Muscle of arm (tissue), 14 donors: ENCODE measurements at places on chromosomes 2 and 18. TPM values are rescaled to one million over a fixed set of nuclear protein-coding genes. Genes with fewer than 3 reads are reported as not detected.

The SCG2 gene
- polyA plus RNA-seq, result 0.07 TPM

The PROM2 gene
- 0.76 TPM for polyA plus RNA-seq

The LHCGR gene
- 0.23 TPM for polyA plus RNA-seq

The TOGARAM2 gene
- 2.7 TPM for polyA plus RNA-seq

The NAT8 gene
- polyA plus RNA-seq, result 0.23 TPM

The LOXHD1 gene
- 2.0 TPM for polyA plus RNA-seq

The RETSAT gene
- polyA plus RNA-seq, result 20.2 TPM

The MC4R gene
- 0.10 TPM for polyA plus RNA-seq

The INHA gene
- 1.5 TPM for polyA plus RNA-seq

The RNPEPL1 gene
- 22.4 TPM for polyA plus RNA-seq

DNA sequence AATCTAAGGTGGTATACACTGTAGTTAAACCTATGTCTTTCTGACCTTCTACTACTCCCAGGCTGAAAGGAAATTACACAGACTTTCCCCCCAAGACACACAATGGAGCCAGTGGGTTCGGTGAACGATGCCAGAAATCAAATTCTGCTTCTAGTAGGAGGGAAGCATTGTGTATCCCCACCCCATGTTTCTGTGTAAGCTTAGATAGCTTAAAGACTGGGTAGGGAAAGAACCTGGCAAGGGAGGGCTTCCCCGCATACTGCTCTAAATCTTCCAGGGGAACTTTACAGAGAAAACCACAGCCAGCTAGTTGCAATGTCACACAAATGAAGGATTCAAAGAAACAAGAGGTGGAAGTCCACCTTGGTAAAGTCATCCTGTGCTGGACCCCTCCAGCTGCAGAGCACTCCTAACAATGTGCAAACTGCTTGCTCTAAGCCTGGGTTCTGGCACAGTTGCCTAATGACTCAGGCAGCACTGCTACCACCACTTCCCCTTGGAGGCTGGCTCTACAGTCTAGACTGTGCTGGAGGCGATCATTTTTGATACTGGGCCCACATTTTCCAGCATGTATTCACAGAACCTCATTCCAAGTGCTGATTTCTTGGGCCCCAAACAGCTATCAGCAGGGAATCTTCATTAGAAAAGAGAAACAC is 47.5 kb downstream of the TRIB2 start:
- no peak for DNase-seq

GRCh38 chr2:155802888-155803287 is 529.6 kb downstream of the NR4A2 start:
- no peak for DNase-seq

DNA sequence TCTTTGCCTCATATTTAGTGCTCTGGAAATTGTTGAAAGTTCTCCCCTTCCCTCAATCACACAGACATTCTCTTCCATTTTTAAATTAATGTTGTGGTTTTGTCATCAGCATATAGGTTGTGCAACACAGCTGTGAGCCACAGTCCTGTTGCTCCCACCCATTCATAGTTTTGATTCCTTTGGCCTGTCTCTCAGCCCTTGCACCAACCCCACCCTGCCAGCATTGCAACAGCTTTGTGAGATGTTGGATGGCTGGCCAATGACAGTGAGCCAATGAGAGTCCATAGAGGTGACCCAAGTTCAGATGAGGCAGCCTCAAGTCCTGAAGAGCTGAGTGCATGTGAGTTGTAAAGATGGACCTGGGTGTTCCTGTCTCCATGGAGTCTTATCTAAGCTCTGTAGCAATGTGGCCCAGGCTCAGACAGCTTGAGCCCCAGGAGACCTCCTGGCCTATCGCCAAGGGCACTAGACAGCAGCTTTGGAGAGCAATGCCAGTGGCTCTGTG is 775.5 kb downstream of the RNF144A start:
- DNase-seq, result no peak

DNA sequence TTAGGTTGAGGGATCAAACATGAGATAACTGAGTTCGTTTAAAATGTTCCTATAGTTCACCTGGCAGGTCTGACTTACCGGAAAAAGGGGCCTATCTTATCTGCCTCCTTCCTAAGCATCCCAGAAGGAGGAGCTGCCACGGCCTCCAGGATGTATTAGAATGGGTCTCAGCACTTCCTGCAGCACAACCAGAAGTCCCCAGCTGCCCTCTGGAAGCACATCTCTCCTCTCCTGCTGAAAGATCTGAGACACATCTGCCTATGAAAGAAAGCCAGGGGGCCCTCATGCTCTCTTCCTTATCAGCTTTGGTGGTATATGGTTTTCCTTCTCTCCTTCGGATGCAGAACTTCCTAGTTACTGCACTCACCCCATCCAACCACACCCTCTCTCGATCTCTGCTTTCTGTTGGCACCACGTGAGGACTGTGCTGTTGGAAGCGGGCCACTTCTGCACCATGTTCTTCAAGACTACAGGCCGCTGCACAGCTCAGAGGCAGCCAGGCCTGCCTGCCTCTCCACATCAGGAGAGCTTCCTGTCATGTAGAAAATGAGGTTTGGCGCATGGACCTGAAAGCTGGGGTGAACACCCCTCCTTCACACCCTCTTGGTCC is 6.5 kb downstream of the IGFBP5 start:
- no peak for DNase-seq

- DNase-seq, result no peak
Measured at GRCh38 chr2:222380456-222380855, 43.9 kb upstream of the SGPP2 start.

GRCh38 chr2:57902578-57902977 is 144.0 kb upstream of the VRK2 start:
- no peak for DNase-seq

- no peak for DNase-seq
Measured at GRCh38 chr2:212842544-212843185, 304.1 kb upstream of the ERBB4 start.

DNA sequence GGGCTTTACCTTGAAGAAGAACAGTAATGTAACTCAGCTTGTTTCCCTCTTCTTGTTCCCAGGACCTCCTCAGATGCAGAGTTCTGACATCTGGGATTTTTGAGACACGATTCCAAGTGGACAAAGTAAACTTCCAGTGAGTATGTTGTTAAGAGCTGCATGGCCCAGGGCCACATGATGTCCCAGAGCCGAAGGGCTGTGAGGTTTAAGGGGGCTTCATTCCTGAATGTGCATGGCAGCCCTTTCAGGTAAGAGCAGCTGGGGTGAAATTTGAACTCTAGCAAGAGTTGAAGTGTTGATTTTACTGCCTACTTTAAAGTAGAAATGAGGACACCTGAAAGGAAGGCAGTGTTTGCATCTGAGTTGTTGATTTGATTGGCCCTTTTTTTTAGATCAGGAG is 13.3 kb downstream of the CHMP1B start:
- no peak for DNase-seq

GRCh38 chr18:74623047-74623816 is 25.6 kb downstream of the ZNF407 start:
- DNase-seq, result peak; percentile 11

GRCh38 chr2:60558536-60558935 is 5.1 kb upstream of the BCL11A start:
- no peak for DNase-seq

DNA sequence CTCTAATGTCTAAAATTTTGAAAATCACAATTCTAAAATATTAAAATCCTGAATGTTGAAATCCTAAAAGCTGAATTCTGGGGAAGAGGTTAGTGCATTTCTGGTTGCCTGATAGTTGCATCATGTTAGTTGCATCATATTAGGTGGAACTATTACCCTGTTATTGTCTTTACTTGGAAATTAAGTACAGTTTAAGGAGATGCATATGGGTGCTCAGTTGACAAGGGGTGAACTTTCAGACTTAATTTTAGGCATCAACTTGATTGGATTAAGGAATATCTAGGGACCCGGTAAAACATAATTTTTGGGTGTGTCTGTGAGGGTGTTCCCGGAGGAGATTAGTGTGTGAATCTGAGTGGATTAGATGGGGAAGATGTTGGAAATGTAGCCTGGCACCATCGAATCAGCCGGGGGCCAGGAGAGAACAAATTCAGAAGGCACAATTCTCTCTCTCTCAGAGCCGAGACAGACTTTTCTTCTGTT is 409.8 kb downstream of the PLCL1 start:
- DNase-seq, result no peak

DNA sequence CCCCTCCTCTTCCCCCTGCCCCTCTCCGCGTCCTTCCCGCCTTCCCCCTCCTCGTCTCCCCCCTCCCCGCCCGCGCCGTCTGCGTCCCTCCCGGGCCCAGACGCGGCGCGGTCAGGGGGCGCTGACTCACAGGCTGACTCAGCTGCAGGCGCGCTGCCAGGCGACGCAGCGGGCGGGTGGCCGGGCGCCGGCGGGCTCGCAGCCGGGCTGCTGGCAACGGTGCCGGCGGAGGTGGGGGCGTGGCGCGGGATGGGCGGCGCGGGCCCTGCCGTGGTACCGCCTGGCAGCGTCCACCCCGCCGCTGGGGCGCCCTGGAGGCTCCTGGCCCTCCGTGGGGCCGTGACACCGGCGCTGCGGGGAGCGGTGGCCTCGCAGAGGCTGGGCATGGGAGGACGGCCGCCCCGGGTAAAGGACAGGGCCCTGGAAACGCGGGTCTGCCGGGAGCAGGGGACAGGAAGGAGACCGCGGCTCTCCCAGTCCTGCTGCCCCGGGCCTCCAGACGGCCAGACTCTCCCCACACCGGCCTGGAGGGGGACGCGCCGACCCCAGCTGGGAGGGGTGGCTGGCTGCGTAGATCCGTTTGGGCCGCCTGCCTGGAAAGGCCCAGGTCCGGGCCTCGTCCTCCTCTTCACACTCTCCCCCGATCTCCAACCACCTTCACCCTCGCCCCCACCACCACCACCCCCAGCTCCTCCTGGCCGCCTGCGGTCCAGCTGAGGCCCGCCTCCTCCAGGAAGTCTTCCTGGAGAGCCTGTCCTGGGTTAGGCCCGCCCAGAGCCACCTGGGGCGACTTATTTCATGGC is 10.0 kb upstream of the PROC start:
- DNase-seq, result peak; percentile 87

DNA sequence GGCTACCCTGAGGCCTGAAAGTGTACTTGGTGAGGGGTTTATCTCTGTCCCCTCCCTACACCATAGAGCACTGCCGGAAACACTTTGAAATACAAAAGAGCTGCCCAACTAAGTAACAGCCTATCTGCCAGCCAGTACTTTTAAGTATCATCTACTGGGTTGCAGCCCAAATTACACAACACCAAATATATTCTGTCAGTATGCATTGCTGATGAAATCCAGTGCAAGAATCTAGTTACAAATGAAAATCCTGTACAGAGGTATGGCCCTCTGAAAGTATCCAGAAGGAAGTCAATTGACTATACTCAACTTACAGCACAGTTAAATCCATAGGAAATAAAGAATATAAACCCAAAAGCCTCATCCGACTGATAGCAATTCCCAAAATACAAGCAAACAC is 280.8 kb downstream of the CCDC85A start:
- DNase-seq, result no peak

DNA sequence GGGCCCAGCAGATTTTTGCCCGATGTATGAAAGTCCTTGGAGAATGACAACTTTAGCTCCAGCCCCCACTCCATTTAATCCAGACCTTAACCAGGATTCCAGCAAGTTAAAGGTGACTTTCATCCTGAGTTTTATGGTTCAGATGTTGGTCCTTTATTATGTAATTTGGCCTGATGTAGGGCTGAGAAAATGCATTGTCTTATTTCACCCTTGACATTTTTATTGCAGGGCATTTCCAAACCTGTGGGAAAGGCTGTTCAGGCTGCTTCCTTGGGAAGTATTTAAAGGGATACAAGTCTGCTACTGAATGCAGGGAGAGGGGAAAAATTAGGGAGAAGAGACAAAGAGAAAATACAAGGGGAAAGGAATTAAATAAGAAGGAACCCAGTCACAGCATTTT is 48.8 kb downstream of the ASB1 start:
- no peak for DNase-seq

DNA sequence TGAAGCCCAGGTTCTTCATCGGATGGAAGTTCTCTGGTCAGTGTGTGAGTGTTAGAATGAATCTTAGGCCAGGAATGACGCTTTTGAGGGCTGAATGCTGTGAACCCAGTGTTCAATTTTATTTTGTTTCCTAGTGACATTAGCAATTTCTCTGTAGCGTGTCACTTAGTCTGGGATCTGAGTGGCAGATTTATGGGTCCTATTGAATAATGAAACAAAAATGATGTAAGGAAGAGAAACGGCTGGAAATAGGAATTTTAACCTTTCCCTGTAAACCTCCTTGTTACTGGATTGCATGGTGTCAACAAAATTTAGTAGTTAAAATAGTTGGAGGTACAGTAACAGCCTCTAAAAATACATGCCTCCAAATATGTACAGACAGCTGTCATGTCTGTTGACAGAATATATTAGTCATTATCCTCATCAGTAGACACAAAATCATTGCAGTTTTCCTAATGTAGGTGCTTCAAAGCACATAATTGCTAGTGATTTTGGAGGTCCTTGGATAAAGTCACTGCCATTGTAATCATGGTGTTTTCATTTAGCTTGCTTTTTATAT is 223.8 kb upstream of the SPRED2 start:
- no peak for DNase-seq

DNA sequence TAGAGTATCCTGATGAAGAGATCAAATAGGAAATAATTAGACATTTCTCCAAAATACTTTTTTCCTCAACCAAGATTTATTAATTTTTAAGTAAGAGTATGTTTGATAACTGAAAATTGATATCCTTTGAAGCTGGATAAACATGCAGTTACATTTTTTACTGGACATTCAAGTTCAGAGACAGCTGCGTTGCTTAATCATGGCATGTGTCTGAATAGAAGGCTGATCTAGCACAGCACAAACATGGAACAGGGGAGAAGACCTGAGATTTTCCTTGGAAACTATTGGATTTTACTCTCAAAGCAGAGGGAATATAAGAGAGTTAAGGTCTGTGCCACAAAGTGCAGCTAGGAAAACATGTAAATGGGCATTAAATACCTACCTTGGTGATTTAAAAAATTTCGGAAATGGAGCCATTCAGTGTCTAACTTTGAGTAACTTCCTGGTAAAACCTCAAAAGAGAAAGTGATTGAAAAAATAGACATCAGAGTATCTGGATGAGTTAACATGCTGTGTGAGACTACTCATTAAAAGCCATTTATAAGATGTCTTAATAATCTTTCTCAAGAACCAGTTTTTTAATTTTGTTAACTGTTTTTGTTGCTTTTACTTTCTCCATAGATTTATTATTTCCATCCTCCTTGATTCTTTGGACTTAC is 31.8 kb downstream of the CRIM1 start:
- DNase-seq, result no peak

DNA sequence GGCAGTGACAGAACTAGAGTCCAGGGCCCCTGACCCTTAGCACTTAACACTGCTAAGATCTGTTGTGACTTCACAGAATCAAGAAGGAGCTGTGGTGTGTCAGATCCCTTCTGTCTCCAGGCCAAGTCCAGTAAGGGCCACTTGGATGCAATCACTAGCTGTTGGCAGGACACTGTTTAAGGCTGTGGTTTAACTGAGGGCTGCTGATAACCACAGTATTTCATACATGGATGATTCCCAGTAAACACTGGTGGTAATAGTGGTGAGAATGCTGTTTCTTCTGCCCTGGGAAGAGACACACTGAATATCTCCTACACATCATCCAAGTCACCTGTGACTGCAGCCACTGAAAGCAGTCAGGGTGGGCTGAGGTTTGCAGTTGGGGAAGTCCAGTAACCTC is 77.7 kb upstream of the FBXO11 start:
- DNase-seq, result no peak

- no peak for DNase-seq
Measured at GRCh38 chr2:54945391-54946219, 104.6 kb downstream of the RTN4 start.
